ENCODE measurements at places on chromosomes 4 and X.

GRCh38 chr4:149605601-149606378 is 209.9 kb downstream of the IQCM start:
- DNase-seq: no peak

DNA sequence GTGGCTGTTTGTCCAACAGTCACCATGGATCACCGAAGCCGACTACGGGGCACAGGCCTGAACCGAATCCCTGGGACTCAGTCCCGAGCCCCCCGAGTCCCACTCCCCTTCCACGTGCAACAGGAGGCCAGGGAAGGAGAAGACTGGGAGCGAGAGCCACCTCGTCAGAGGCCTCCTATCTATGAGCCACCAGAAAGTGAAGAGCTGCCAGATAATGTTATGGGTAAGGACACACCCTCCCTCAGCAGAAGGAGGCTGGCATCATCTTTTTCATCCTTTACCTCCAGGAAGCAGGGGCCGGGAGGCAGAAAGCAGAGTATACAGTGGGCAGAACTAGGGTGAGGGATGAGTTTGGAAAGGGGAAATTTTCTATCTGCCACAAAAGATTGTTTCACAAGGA is 2.8 kb upstream of the PRDX4 start:
- DNase-seq: no peak

GRCh38 chr4:15459706-15460105 is 10.0 kb upstream of the CC2D2A start:
- DNase-seq: no peak

- no peak for DNase-seq
Observed at GRCh38 chr4:136203199-136203598, 1329.1 kb downstream of the PCDH18 start.

DNA sequence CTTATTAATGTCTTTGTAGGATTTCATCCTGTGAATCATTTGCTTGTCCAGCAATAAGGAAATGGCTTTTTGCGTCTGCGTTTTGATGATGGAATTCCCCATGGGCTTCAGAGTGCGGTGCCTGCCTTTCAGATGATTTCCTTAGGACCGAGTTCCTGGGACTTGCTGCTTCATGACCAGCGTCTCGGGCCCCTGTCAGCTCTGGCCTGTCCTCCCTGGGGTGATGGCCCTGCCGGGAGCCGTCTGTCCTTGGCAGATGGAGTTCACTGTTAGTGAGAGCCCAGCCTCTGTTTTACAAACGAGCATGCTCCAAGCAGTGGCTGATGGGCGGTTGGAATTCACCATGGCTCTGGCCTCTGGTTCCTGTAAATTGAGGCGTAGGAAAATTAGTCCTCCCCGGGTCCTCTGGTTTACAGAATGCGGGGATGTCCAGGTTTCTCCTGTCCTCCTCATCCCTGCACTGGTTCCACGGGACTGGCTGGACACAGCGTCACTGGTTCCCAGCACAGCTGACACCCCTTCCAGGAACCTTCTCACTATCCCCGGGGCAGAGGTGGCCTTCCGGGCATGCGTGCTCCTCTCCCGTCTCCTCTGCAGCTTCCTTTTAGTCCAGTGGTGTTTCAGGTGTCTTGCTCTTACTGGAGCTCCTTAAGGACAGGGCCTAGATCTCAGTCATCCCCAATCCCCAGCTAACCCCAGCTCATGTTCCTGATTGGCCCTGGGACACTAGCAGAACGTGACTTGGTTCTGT is 34.9 kb downstream of the TBC1D14 start:
- DNase-seq: no peak

- no peak for DNase-seq
Observed at GRCh38 chr4:77465271-77465670, 140.3 kb upstream of the CXCL13 start.

DNA sequence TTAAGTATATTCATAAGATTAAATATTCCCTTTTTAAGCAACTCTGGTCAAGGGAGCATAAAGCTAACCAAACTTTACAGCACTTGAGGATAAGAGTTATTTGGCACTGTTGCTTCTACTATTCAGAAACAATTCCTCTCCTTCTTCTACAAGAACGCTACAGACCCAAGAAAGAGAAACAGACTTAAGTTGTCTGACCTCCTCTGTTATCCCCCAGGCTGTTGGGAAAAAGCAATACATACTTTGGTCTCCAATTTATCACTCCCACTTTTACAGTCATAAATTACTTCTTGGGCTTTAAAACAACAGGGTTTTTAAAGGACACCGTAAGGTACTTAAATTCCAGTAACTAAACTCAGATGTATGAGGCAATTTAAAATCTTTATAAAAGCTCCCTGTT is 147.4 kb downstream of the COL25A1 start:
- no peak for DNase-seq

DNA sequence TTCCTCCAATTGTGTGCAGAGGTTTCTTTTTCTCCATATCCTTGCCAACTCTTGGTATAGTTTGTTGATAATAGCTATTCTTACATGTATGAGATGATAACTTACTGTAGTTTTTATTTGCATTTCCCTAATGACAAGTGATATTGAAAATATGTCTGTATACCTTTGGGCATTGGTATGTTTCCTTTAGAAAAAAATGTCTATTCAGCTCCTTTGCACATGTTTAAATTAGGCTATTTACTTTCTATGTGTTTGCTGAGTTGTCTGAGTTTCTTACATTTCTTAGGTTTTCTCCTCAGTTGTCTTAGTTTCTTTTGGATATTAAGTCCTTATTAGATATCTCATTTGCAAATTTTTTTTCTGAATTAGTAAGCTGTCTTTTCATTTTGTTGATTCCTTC is 487.3 kb upstream of the EPHA5 start:
- no peak for DNase-seq

GRCh38 chr4:76948443-76949275 is 893 bp upstream of the SEPTIN11 start:
- DNase-seq: no peak

GRCh38 chrX:151736685-151737084 is 2.1 kb downstream of the CNGA2 start:
- no peak for DNase-seq

DNA sequence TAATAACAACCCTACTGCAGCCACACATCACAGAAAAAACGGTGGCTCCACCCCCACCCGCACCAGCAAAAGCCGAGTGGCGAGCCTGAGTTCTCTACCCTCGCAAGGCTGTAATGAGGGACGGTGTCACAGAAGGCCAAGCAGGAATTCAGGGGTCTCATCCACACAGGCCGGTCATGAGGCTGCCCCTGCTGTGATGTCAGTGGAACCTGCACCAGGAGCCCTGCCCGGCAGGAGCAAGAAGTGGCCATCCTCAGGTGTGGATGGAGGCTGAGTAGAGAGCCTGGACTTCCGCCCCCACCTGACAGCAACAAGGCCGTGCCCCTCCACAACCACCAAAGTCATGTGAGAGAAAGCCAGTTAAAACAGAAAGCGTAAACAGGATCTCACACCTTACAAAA is 20.6 kb downstream of the LYAR start:
- DNase-seq: no peak

- no peak for DNase-seq
Observed at GRCh38 chr4:95394752-95395306, 153.9 kb downstream of the UNC5C start.

GRCh38 chrX:24879679-24880078 is 136.1 kb downstream of the ARX start:
- DNase-seq: no peak

DNA sequence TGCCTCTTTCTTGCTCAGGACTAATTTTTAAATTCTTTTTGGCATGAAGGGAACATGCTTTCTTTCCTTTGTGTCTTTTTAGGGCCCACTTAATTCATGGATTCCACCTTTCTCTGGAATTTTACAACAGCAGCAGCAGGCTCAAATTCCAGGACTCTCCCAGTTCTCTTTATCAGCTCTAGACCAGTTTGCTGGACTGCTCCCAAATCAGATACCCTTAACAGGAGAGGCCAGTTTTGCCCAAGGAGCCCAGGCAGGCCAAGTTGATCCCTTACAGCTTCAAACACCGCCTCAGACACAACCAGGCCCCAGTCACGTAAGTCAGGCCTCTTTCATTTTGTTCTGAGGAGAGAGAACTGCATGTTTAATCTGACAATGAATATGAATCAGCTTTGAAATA is 2.3 kb downstream of the ODAM start:
- no peak for DNase-seq

DNA sequence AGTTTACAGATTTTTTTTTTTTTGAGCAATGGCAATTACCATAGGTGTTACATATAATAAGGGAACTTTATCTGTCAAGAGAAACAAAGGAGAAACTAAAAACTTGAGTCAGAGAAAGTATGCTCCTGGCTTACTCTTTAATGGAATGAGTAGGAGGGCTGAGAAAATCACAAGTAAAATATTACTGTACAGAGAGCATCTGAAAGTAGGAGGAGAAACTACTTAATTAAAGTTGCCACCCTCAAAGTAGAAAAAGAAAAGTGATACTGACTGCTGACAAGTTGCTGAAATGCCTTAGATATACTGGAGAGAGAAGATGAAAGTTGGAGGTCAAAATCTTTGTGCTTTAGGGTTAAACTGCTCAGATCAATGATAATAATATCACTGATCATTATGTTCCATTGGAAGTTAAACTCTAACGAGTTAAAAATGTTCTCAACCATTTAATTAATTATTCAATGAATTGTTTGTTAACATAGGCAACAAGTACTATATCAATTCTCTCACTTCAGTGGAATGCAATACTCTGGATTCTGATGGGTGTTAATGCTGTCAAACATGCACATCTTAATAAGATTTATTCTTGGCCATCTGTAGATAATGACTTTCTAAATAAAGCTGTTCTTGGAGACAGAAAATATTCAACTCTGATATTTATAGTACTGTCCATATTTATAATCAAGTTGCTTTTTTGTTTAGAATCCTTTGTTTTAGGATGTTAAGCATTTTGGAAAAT is 61.2 kb upstream of the CAMK2D start:
- DNase-seq: no peak

DNA sequence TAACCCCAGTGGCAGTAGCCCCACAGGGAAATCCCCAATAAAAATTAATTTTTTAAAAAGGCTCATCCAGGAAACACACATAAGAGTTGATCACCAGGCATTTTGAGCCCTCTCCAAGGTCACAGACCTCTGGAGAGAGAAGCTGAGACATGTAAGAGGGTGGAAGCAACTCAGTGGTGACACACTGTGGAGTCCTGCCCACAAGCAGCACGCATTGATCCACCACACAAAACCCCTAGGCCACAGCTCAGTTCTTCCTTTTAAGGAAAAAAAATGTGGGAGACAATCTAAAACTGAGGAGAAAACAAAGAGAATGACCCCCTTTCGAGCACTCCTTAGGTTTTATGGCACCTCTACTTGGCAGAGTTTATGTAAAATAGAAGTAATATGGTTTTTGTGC is 71.7 kb upstream of the S100G start:
- peak; percentile 4 for DNase-seq

DNA sequence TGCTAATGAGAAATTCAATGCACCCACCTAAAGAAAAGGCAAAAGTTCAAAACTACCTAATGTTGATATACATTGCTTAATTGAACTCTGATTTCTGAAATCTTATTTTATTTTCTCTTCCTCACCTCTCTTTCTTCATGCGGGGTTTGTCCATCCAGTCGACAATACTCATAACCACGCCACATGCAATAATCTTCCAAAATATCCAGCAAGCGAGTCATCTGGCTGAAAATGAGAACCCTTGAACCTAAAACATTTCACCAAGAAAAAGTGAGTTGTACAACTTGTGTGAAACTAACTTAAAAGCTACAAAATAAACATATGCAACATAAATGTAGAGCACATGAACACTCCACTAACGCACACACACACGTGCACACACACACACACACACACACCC is 26.7 kb downstream of the SMARCA1 start:
- DNase-seq: no peak
